Activated CD8-positive, alpha-beta T cell treated with anti-CD3 and anti-CD28 coated beads, Interleukin-2, amount 10 ng/mL, durations not matched to agents 7 days and 5 days (primary cell): ENCODE measurements at places on chromosomes 2 and 18. TPM values are rescaled to one million over a fixed set of nuclear protein-coding genes. Genes with fewer than 3 reads are reported as not detected.

The MDH1B gene
- total RNA-seq = 0.55 TPM

The RSAD2 gene
- 74.5 TPM for total RNA-seq

The GALNT14 gene
- total RNA-seq = not detected

The CYP27A1 gene
- total RNA-seq = not detected

The EEF1B2 gene
- total RNA-seq = 585 TPM

The MTA3 gene
- total RNA-seq = 26.2 TPM

The ACADL gene
- not detected for total RNA-seq

The CHN1 gene
- 0.50 TPM for total RNA-seq

The SPP2 gene
- not detected for total RNA-seq

- peaks cover 15% of the 10 kb centered on the region for H3K4me1 ChIP-seq
- H3K4me3 ChIP-seq = no peak overlapping the region
- DNase-seq = no peak
- H3K27me3 ChIP-seq = no peaks in the 10 kb centered on the region
- H3K36me3 ChIP-seq = peaks cover 39% of the 10 kb centered on the region
Measured at GRCh38 chr2:202680512-202680911, 45.7 kb downstream of the FAM117B start.

- peaks cover 29% of the 10 kb centered on the region for H3K36me3 ChIP-seq
- DNase-seq = no peak
- peaks cover 55% of the 10 kb centered on the region for H3K4me1 ChIP-seq
- H3K27me3 ChIP-seq = no peaks in the 10 kb centered on the region
Measured at GRCh38 chr2:239251971-239252370, 148.8 kb downstream of the HDAC4 start.

DNA sequence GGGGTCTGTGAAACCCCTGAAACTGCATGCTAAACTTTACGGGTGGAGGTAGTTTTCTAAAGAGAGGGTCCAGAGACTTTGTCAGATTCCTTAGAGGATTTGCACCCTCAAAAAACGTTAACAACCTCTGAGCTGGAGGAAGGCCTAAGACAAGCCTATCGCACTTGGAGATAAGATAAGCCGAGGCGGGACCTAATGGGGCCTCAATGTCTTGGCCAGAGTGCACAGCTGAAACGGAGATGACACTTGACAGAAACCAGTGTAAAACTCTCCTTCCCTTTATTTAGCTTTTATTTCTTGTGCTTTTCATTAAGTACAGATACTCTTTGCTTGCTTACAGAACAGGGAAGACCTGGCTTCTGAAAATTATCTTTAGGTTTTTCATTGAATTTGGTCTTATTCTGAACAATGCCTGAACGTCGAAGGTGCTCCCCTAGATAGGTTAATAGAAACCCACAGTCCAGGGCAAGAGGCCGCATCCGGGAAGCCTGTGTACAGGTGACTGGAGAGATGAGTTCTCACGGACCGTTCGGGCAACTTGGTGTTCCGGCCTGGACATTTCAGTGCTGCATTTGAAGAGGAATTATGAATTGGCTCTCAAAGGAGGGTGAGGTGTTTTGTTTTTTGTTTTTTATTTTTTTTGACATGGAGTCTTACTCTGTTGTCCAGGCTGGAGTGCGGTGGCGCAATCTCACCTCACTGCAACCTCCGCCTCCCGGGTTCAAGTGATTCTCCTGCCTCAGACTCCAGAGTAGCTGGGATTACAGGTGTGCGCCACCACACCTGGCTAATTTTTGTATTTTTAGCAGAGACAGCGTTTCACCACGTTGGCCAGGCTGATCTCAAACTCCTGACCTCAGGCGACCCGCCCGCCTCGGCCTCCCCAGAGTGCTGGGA lies 49.7 kb downstream of the SH3BP4 start:
- no peak overlapping the region for H3K27ac ChIP-seq
- no peak for DNase-seq
- no peak overlapping the region for H3K4me3 ChIP-seq
- no peaks in the 10 kb centered on the region for H3K27me3 ChIP-seq
- H3K4me1 ChIP-seq = no peaks in the 10 kb centered on the region

DNA sequence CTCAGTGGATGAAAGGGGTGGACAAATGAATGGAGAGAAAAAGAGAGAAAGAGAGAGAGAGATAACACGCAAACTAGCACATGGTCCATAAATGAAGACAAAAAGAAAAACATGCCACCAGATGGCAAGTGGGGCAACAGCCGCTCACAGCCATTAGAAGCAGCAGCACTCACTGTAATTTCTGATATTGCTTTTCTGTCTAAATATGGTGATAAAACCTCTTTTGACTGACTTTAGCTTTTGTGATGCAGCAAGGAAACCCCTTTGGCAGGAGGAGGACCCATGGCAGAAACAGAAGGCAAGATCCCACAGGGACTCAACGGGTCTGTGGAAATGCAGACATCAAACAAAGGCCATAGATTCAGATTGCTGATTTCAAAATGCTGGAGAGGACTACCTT lies 88.0 kb upstream of the CDH20 start:
- H3K36me3 ChIP-seq = no peaks in the 10 kb centered on the region
- H3K27ac ChIP-seq = no peak overlapping the region
- H3K4me1 ChIP-seq = no peaks in the 10 kb centered on the region
- H3K4me3 ChIP-seq = no peak overlapping the region
- DNase-seq = no peak

GRCh38 chr2:121505986-121506586 lies 24.6 kb upstream of the RNU4ATAC start:
- no peak overlapping the region for H3K4me3 ChIP-seq
- peaks cover 51% of the 10 kb centered on the region for H3K36me3 ChIP-seq
- H3K27me3 ChIP-seq = no peaks in the 10 kb centered on the region
- no peak for DNase-seq
- H3K4me1 ChIP-seq = peaks cover 14% of the 10 kb centered on the region
- H3K27ac ChIP-seq = no peak overlapping the region

GRCh38 chr2:12068796-12069538 lies 322.5 kb downstream of the LPIN1 start:
- no peak overlapping the region for H3K4me3 ChIP-seq
- H3K27me3 ChIP-seq = peaks cover 6% of the 10 kb centered on the region
- no peak for DNase-seq
- H3K36me3 ChIP-seq = no peaks in the 10 kb centered on the region
- H3K4me1 ChIP-seq = peaks cover 9% of the 10 kb centered on the region

DNA sequence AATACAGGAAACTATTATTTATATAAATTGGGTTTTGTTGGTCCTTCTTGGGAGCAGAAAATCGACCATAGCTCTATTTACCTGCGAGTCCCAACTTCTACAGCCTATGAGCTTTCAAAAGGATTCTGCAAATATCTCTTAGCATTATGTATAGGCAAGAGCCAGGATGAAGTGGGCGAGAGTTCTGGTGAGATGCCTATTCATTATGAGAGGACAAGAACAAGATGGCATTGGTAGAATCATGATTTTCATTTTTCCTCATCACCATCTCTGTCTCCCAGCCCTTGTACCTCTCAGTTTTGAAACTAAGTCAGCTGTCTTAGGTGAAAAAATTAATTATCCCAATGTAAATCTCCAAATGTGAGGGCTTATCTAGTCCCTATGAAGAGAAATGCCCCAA lies 25.0 kb downstream of the WIPF1 start:
- H3K36me3 ChIP-seq = peaks cover 84% of the 10 kb centered on the region
- DNase-seq = no peak
- H3K4me1 ChIP-seq = peaks cover 56% of the 10 kb centered on the region
- no peaks in the 10 kb centered on the region for H3K27me3 ChIP-seq
- no peak overlapping the region for H3K4me3 ChIP-seq

DNA sequence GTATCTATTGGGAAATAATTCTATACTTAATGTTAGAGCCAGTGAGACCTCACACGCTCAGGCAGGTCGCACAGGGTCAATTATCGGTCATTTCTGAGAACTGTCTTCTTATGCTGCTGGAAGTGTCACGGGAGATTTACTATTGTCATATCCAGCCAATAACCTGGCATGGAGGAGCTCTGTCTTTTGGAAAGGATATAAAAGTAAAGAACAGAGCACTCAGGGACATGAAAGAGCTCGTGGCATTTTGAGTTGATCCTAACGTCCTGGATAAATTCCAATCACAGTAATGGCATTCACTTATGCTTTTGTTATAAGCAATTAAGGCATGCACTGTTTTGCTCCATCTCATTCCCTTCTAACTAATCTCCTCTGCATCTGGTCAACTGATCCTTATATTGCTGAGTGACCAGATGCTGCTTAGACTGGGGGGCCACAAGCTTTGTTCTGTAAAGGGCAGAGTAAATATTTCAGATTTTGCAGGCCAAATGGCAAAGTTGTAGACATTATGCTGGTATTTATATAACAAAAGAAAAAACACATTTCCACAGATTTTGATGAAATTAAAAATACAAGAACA lies 453.5 kb upstream of the SMIM21 start:
- H3K4me3 ChIP-seq = no peak overlapping the region
- H3K4me1 ChIP-seq = no peaks in the 10 kb centered on the region
- H3K27ac ChIP-seq = no peak overlapping the region
- no peaks in the 10 kb centered on the region for H3K36me3 ChIP-seq

GRCh38 chr2:128249555-128249954 lies 69.1 kb downstream of the HS6ST1 start:
- H3K27me3 ChIP-seq = no peaks in the 10 kb centered on the region
- no peaks in the 10 kb centered on the region for H3K36me3 ChIP-seq
- no peaks in the 10 kb centered on the region for H3K4me1 ChIP-seq
- H3K4me3 ChIP-seq = no peak overlapping the region
- H3K27ac ChIP-seq = no peak overlapping the region
- DNase-seq = no peak

DNA sequence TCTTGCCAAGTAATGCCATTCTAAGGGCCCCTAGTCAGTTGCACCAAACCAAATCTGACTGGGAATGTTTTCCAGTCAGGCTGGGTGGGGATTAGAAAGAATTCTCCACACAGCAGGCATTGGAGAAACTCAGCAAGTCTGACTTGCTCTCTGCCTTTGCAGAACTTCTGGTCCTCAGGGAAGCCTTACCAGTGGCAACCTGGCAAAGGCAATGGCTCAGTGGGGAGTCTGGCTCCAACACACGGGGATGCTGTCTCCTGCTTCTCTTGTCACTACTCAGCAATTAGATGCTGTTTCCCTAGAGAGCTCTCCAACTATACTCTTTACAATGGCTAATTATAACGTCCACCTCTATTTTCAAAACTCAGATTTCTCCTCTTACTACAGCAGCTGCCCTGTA lies 810.7 kb downstream of the LRRTM4 start:
- no peak overlapping the region for H3K4me3 ChIP-seq
- no peaks in the 10 kb centered on the region for H3K4me1 ChIP-seq
- H3K36me3 ChIP-seq = no peaks in the 10 kb centered on the region
- no peak overlapping the region for H3K27ac ChIP-seq

- peaks cover 74% of the 10 kb centered on the region for H3K27me3 ChIP-seq
- no peaks in the 10 kb centered on the region for H3K36me3 ChIP-seq
- no peak overlapping the region for H3K27ac ChIP-seq
- DNase-seq = no peak
- H3K4me1 ChIP-seq = peaks cover 2% of the 10 kb centered on the region
Measured at GRCh38 chr2:118833716-118834439, 13.6 kb downstream of the EN1 start.

DNA sequence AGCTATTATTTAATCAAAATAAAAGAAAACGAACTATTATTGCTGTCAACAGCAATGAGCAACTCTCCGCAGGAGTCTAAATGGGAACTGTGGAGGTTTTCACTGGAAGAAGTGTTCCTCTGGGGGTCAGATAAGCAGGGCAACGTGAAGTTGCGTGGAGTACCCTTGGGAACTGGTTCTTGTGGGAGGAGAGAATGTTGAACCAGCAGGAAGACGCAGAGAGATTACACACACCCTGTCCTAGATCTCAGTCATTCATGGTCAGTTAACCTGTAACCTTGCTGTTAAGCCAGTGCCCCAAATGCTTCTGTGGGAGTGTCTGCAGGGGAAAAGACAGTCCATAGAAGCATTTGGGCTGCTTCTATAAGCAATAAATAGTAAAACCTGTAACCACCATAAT lies 20.4 kb upstream of the CABLES1 start:
- peaks cover 26% of the 10 kb centered on the region for H3K27me3 ChIP-seq
- H3K4me1 ChIP-seq = peaks cover 13% of the 10 kb centered on the region
- no peak overlapping the region for H3K4me3 ChIP-seq
- no peak for DNase-seq
- H3K27ac ChIP-seq = no peak overlapping the region

- H3K4me1 ChIP-seq = no peaks in the 10 kb centered on the region
- H3K27me3 ChIP-seq = peaks cover 3% of the 10 kb centered on the region
- no peak for DNase-seq
- peaks cover 34% of the 10 kb centered on the region for H3K36me3 ChIP-seq
- no peak overlapping the region for H3K27ac ChIP-seq
Measured at GRCh38 chr2:240636563-240637115, 11.4 kb downstream of the GPR35 start.

- H3K4me1 ChIP-seq = no peaks in the 10 kb centered on the region
- no peak overlapping the region for H3K4me3 ChIP-seq
- peaks cover 2% of the 10 kb centered on the region for H3K36me3 ChIP-seq
- no peak overlapping the region for H3K27ac ChIP-seq
- DNase-seq = no peak
Measured at GRCh38 chr18:37055137-37055802, 226.3 kb downstream of the KIAA1328 start.

- H3K36me3 ChIP-seq = no peaks in the 10 kb centered on the region
- peaks cover 3% of the 10 kb centered on the region for H3K4me1 ChIP-seq
- H3K4me3 ChIP-seq = no peak overlapping the region
Measured at GRCh38 chr2:236376566-236377244, 112.5 kb upstream of the ASB18 start.

DNA sequence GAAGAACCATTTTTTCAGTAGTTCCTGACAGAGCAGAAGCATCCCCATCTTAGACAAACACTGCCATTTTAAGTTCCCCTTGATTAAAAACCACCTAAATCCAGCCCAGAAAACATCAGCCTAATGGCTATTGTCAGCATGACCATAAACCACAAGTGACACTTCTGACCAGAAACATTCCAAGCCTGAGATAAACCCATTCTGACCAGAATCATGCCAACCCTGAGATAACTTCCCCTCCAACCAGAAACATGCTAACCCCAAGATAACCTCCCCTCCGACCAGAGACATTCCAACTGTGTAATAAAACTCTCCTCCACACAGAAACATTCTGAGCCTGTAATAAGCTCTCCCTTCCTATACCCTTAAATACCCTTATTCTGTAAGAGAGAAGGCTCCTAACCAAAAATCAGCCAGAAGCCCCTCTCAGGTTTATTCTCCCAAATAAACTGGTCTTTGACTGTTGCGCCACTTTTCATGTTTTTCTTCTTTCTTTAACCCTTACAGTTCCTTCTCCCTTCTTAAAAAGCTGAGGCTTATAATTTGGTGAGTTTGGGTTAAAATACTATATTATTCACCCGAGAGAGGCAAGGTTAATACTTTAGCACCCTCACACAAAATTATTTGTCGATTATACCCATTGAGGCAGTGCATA lies 149.7 kb downstream of the HNMT start:
- no peak overlapping the region for H3K4me3 ChIP-seq

- peaks cover 9% of the 10 kb centered on the region for H3K4me1 ChIP-seq
- H3K27ac ChIP-seq = no peak overlapping the region
- H3K4me3 ChIP-seq = no peak overlapping the region
- no peaks in the 10 kb centered on the region for H3K27me3 ChIP-seq
- no peak for DNase-seq
Measured at GRCh38 chr2:28338831-28339321, 53.8 kb upstream of the FOSL2 start.

- no peak overlapping the region for H3K4me3 ChIP-seq
- H3K36me3 ChIP-seq = no peaks in the 10 kb centered on the region
- H3K27ac ChIP-seq = no peak overlapping the region
- H3K27me3 ChIP-seq = no peaks in the 10 kb centered on the region
- no peaks in the 10 kb centered on the region for H3K4me1 ChIP-seq
Measured at GRCh38 chr2:71715241-71715750, 261.9 kb downstream of the DYSF start.
